Uterus (tissue), 4 donors: ENCODE measurements at places on chromosomes 12 and 14. TPM values are rescaled to one million over a fixed set of nuclear protein-coding genes. Genes with fewer than 3 reads are reported as not detected.

DNA sequence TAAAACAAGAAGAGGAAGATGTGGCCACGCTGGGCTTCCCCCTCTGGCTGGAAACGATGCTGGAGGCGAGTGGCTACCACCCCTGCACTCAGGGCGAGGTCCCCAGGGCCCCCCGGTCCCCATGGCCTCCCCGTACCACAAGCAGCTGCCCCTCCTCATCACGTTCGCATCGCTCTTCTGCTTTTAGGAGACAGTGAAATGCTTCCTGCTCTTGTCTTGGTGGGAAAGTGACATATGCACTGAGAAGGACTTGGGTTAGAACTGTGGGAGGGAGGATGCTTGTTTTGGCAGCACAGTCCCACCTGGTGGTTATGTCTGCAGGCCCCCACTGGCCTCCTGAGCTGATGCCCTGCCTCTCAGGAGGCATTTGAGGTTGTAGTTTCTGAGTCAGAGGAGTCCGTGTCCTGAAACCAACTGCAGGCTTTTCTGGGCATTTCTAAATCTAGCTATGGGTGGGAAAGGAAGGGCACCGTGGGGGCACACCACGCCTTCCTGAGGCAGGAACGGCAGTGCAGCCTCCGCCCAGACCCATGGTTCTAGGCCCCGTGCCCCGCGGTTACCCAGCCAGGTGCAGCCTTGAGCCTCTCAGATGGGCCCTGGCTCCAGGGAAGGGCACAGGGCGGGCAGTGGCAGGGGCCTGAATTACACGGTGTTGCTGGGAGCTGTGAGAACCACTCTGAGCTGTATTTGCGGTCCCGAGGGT, 139.3 kb downstream of the ADGRD1 start:
- peak; percentile 10 for DNase-seq

GRCh38 chr14:51784466-51784865, 75.9 kb upstream of the GNG2 start:
- DNase-seq: no peak

DNA sequence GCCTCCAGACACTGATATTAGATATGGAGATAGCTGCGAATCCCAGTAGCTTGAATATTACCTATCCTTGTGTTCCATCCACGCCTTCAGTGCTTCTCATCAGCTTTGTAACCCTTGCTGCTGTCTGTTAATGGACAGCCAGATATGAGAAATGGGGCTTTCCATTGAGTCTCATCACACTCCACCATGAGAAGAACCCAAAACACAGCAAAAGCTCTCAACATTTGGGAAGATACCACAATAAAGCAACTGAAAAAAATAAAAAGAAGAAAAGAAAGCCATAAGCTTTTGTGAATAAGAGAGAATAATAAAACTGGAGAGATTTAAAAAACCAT, 225.4 kb downstream of the GALC start:
- DNase-seq: no peak

GRCh38 chr12:128867466-128867865, 14.2 kb downstream of the GLT1D1 start:
- DNase-seq: no peak

DNA sequence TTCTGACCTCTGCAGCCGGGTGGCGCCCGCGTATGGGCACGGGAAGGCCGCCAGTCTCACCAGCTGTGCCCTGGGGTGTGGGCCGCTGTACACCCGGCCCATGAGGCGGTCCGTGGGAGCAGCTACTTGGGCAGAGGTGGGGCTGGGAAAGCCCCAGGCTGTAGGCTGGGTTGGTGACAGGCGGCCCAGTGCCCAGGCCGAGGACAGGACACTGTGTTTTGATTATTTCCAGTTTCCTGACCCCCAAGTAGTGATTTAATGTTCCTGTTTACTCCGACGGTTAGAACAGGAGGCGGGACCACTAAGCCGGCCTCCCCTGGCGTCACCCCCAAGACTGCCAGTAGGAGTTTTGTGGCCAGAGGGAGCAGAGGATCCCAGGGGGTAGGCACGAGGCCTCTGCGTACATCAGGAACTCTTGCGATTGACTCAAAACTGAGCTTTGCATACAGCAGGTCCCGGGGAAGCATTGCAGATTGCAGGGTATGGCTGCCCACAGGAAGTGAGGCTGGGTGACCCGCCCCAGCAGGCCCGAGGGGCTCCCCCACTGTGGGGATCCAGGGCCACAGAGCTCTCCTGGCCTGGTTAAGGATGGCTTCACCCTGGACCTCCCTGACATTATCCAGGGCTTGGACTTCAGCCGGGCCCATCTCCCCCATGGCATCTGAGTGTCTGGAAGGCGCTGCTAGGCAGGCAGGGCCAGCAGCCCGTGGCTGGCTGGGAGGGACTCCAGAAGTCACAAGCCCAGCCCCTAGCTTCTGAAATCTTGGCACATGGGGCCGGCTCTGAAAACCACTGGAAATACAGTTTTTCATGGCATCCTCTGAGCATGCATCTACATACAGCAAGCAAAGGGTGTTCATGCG, 42.5 kb upstream of the DIO3 start:
- DNase-seq: peak; percentile 57

- no peak for DNase-seq
Measured at GRCh38 chr14:69171569-69171968, 18.6 kb upstream of the DCAF5 start.

Gene SERPINA10
- total RNA-seq: not detected

Gene HOTAIR
- 2.1 TPM for total RNA-seq

Gene TRHDE
- total RNA-seq: 0.77 TPM

Gene DBX2
- total RNA-seq: 0.35 TPM

Gene GNB3
- total RNA-seq: not detected

Gene FAM181A
- total RNA-seq: 0.48 TPM
